Thoracic aorta (tissue), 2 donors: ENCODE measurements at places on chromosomes 2 and 18.

- H3K4me1 ChIP-seq = no peaks in the 10 kb centered on the region
- no peaks in the 10 kb centered on the region for H3K27me3 ChIP-seq
- DNase-seq = no peak
- H3K4me3 ChIP-seq = no peak overlapping the region
These were observed 257.7 kb upstream of the UBE2E3 start for GRCh38 chr2:180722551-180723239.

- no peaks in the 10 kb centered on the region for H3K4me1 ChIP-seq
- H3K27ac ChIP-seq = no peak overlapping the region
- no peaks in the 10 kb centered on the region for H3K27me3 ChIP-seq
- DNase-seq = no peak
- no peak overlapping the region for H3K4me3 ChIP-seq
These were observed 68.2 kb downstream of the ADI1 start for GRCh38 chr2:3451169-3451568.

- no peak for DNase-seq
- no peaks in the 10 kb centered on the region for H3K27me3 ChIP-seq
- H3K4me3 ChIP-seq = no peak overlapping the region
- no peaks in the 10 kb centered on the region for H3K36me3 ChIP-seq
- H3K27ac ChIP-seq = no peak overlapping the region
These were observed 383.5 kb downstream of the ZEB2 start for GRCh38 chr2:144136297-144137010.

DNA sequence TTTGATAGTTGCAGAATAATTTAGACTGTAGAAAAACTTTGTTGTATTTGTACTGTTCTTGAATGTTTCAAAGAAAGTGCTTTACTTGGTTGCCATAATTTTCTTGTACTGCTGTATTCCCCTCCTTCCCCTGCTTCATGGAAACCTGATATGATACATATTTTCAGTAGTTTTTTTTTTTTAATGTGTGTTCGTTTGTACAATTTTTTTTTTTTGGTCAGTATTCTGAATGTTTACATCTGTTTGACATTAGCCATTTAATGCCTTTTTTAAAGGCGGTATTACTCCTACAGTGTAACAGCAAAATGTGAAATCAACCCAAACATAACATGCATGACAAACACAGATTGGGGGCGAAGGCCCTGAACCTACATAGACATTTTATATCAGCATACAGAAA lies 172.3 kb downstream of the ASXL3 start:
- no peaks in the 10 kb centered on the region for H3K4me1 ChIP-seq
- no peaks in the 10 kb centered on the region for H3K27me3 ChIP-seq
- H3K36me3 ChIP-seq = no peaks in the 10 kb centered on the region
- no peak overlapping the region for H3K27ac ChIP-seq

GRCh38 chr18:69469444-69469919 lies 68.8 kb downstream of the DOK6 start:
- no peaks in the 10 kb centered on the region for H3K27me3 ChIP-seq
- DNase-seq = no peak
- H3K36me3 ChIP-seq = no peaks in the 10 kb centered on the region
- H3K4me1 ChIP-seq = no peaks in the 10 kb centered on the region
- H3K4me3 ChIP-seq = no peak overlapping the region
- no peak overlapping the region for H3K27ac ChIP-seq

DNA sequence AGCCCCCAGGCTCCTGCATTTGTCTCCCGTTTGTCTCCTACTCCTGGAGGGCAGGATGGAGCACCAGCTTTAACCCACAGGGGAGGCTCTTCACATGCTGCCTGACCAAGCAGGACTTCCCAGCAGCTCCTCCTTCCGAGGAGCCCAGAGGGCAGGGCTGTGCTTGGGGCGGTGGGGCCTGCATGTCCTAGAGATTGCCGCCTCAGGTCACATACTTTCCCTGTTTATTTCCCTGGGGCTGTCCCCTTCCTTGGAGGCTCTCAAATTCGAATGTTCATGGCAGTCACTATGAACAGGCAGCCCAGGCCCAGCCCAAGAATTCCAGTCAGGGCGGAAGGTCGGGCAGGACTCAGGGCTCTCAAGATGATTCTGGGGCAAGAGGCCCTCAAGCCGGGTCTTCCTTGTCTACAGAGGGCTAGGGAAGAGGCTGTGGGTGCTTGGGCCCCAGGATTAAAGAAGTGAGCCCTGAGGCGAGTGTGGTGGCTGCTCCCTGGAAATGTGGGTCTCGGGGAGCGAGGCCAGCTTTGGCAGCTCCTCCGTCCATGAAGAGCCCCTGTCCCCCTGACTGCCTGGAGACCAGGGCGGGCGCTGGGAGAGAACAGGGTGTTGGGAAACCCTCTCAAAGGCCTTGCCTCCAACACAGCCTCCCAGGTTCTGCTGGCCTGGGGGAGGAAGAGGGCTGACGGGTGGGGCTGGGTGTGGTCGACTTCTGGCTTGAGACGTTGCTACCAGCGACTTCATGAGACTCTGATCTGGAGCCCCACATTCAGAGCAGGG lies 48.9 kb upstream of the HPCAL1 start:
- no peaks in the 10 kb centered on the region for H3K36me3 ChIP-seq
- DNase-seq = no peak
- H3K4me3 ChIP-seq = no peak overlapping the region
- no peaks in the 10 kb centered on the region for H3K27me3 ChIP-seq

- no peaks in the 10 kb centered on the region for H3K36me3 ChIP-seq
- peak overlapping the region; percentile 37 for H3K4me3 ChIP-seq
- H3K27me3 ChIP-seq = no peaks in the 10 kb centered on the region
- H3K4me1 ChIP-seq = peaks cover 27% of the 10 kb centered on the region
- H3K27ac ChIP-seq = peak overlapping the region; percentile 79
These were observed 9.0 kb downstream of the MALL start for GRCh38 chr2:110106642-110107041.

DNA sequence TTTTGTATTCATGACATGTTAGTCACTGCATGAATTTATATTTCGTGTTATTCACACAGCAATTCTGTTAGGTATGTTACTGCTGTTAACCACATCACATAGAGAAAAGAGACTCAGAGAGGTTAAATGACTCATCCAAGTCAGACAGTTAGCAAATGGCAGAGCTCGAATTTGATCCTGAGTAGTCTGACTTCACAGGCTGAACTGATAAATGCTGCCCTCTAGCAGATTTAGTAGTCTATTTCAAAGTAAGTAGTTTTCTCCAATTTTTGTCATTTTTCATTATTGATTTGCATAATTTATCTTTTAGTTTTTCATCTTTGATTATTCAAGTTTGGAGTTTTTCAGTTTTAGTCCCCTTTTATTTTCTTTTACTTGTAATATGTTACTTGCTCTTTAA lies 58.3 kb downstream of the WDR7 start:
- no peaks in the 10 kb centered on the region for H3K4me1 ChIP-seq
- H3K27ac ChIP-seq = no peak overlapping the region
- no peak for DNase-seq
- peaks cover 2% of the 10 kb centered on the region for H3K36me3 ChIP-seq

DNA sequence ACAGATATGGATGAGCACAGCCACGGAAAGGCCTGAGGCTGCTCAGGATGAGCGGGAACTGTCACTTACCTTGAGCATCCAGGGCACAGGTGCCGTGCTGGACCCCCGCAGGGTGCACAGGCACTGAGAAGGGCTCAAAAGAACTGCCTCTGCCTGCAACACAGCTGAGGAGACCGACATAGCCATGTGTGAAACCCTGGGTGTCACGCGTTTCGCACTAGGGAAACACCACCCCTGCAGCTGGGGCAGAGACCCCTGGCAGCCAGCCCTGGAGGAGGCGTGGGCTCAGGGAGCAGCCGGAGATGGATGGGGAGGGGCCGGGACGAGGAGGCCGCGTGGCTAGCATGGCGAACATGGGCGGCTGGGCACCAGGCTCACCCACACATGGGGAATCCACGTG lies 228.9 kb downstream of the EIPR1 start:
- no peaks in the 10 kb centered on the region for H3K4me1 ChIP-seq
- H3K27ac ChIP-seq = no peak overlapping the region
- H3K4me3 ChIP-seq = no peak overlapping the region
- DNase-seq = no peak
